CD4-positive, alpha-beta T cell treated with Interleukin-4 for 4 hours (primary cell): ENCODE measurements at places on chromosomes 4 and X.

- DNase-seq: peak; percentile 60
Observed at GRCh38 chrX:149871940-149872339, 9.0 kb upstream of the MAGEA8 start.

DNA sequence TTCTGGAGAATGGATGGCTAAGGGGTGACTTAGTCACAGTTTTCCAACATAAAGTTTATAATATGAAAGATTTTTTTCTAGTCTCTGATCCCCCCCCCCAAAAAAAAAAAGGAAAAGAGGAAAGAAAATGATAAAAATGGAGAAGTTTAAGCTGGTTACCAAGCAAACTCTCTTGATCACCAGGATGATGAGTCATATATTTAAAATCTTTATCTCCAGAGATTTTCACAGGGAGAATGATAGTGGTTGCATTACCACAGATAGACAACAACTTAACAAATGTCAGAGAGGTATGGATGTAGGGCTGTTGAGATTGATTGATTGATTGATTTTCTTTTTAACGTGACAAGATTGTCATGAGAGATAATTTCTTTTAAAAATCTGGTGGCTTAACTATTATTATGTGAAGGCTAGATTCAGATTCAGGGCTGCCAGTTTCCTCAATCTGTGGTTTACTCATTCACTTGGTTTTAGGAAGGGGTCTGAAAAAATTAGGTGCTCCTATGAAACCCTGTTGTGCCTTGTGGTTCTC lies 13.3 kb upstream of the TEX13C start:
- no peak for DNase-seq

DNA sequence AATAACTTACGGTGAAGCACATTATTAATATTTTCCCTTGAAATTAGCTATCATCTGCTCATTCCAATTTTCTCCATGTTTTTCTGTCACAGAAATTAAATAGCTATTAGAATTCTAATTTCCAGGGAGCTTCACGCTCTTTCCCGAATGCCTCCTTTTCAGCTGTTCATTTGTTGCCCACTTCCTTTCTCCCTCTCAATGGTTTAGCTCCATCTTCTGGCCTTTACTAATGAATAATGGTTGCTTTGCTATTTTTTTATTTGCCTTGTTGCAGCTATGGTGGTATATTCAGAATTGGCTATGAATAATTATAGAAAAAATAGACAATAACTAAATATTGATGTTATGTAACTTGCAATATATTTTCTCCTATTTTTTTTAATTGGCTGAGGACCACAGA lies 70.5 kb downstream of the GRIA2 start:
- DNase-seq: no peak

GRCh38 chrX:126580877-126581276 lies 28.3 kb upstream of the DCAF12L1 start:
- DNase-seq: no peak

DNA sequence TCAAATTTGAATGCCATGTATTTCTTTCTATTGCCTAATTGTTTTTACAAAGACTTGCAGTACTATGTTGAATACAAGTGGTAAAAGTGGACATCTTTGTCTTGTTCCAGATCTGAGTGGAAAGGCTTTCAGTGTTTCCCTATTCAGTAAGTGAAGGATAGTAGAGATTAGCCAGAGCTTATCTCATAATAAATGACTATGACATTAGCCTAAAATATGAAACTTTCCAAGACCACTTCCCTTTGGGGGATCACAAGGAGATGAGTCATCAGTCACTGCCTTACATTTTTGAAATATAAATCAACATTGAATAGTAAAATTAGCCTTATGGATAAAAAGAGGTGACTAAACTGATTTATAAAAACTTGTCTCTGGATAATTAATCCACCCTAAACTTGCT lies 554.1 kb upstream of the MAGEB2 start:
- DNase-seq: no peak

DNA sequence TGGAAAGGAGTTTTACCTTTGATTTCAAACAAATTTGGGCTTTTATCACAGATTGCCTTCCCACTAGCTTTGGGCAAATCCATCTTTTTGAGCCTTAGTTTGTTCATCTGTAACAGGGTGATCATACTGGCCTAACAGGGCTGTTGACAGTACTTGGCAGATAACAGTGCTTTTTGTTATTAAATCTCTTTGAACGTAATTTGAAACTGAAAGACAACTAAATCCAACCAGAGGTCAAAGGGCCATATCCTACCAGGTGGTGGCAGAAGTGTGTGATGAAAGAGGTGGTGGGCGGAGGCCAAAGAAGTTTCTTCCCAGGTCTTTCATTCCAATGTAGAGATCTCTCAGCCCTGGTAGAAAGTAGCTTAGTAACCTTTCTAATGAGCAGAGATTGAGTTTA lies 35.2 kb upstream of the TADA2B start:
- DNase-seq: no peak

DNA sequence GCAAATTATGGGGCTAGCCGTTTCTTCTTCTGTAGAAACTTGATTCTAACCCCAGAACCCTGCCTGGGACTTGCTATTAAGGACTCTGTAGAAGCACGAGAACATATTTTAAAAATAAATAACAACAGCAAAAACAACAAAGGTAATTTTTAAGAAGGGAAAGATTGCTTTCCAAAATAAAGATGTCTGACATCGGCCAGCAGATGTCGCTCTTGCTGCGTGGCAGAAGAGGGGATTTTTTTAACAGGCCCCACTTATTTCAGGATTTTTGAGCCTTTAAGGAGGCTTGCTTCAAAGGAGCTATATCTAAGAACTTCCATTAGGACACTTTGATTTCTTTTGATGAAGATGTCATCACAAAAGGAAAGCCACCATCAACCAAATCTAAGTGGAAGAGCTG lies 62.8 kb upstream of the EGFL6 start:
- DNase-seq: peak; percentile 49

GRCh38 chrX:21658746-21659145 lies 616 bp upstream of the KLHL34 start:
- DNase-seq: no peak

DNA sequence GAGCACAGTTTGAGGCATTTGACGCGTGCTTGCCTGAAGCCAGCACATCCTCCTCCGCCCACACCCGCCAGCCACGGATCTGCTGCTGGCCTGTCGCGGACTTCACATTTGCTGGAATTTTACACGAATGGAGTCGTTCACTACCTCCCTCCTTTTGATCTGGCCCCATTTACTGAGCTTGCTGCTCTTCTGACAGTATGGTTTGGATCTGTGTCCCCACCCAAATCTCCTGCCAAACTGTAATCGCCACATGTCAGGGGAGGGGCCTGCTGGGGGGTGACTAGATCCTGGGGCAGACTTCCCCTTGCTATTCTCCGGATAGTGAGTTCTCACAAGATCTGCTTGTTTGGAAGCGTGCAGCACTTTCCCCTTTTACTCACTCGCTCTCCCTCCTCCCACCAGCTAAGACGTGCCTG lies 19.9 kb upstream of the CPLX1 start:
- DNase-seq: no peak

GRCh38 chrX:10939424-10939823 lies 171.7 kb upstream of the HCCS start:
- DNase-seq: no peak

- no peak for DNase-seq
Observed at GRCh38 chr4:6749340-6750171, 33.0 kb upstream of the KIAA0232 start.

GRCh38 chr4:177235026-177235425 lies 74.6 kb upstream of the NEIL3 start:
- no peak for DNase-seq

DNA sequence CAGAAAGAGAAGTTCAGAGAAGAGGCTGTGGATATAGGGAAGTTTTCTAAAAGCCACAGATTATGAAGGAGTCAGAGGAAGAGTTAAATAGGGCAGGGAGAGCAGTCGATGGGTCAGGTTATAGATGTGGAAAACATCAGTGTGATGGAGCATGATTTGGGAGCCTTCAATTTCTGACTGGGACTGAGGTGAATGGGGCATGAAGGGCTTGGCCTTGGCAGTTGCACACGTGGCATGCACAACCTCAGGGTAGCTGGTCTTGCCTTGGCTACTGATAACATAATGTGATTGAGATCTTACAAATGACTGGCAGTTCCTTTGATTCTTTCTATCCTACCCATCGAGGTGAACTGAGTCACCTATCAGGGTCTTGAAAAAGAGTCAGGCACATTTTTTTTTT lies 59.7 kb downstream of the AFM start:
- no peak for DNase-seq

- no peak for DNase-seq
Observed at GRCh38 chrX:13763489-13763888, 28.9 kb downstream of the OFD1 start.

DNA sequence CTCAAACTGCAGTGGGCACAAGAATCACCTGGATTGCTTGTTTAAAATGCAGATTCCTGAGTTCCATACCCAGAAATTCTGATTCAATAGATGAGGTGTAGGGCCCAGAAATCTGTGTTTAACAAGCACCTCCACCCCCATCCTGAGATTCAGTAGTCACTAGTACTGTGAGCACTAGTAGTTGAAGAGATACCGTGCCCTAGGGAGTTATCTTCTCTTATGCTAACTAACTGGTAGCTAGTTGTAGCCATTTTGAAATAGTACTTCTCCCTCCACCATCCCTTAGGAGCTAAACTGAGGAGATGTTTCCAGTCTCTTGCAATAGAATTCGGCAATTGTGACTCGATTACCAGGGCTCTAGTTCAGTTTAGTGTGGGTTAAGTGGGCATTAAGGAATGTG lies 18.4 kb downstream of the KLHL34 start:
- no peak for DNase-seq

DNA sequence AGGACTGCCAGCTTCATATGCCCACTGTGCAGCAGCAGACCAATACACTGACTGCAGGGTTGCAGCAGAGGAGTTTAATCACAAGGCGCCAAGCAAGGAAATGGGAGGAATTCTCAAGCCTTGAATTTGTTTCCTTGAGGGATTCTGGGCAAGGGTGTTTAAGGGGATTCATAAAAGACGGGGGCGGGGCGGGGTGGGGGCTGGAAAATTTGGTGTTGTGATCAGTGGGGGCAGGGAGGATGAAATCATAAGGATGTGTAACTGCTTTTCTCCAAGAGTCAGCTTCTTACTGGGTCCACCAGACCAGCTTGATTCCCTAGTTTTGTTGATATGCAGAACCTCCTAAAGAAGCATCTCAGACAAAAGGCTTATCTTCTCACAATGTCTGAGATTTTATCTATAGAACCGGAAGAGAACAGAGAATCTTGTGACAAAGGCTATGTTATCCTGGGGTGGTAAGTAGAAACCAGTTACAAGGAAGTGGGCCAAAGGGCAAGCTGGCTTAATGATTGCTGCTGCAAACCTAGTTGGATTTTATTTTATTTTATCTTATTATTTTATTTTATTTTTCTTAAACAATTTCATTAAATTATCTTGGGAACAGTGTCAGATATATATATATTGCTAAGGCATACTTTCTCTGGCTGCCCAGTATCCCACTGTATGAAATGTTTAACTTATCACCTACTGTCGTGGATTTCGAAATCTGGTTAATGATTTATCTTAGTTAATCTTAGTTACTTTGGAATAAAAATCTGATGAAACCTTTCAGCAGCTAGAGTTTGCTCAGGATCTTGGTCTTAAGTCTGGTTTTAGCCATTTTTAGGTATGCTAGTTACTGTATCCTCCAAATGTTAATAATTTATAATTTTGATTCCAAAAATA lies 276.4 kb downstream of the RPA4 start:
- no peak for DNase-seq

DNA sequence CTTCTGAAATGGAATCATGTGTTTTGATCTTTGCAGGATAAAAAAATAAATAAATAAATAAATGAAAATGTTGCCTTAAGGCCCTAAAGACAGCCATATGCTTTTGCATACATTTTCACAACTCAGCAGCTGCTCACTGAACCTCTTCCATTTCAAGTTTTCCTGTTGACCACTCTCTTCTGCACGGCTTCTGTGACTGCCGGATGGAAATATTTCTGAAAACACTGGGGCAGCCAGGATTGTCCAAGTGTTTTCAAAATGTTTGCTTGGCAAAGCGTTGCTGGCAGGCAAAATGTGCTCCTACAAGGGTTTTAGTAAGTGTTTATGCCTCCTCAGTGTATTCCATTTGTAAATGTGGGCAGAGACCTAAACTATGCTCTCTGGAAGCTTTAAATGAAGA lies 208.1 kb upstream of the IL1RAPL1 start:
- no peak for DNase-seq

- peak; percentile 47 for DNase-seq
Observed at GRCh38 chr4:86497980-86498862, 95.9 kb upstream of the PTPN13 start.

GRCh38 chr4:180751009-180751408 lies 1492.2 kb upstream of the TENM3 start:
- DNase-seq: no peak

GRCh38 chr4:13386405-13387107 lies 97.6 kb downstream of the RAB28 start:
- DNase-seq: no peak

DNA sequence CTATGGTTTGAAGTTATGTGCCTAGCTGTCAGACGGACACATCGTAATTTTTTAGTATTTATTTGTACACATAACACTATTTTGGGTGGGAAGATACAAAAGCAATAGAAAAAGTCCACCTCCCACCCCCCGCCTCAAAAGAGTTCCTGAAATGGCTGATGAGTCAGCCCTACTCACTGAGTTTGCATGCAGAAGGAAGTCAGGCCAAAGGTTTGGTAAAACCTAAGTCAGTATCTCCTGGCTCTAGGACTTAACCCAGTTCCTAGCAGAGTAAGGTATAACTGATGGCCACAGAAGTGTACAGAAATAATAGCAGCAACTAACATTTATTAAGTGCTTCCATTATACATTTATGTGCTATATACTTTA lies 2.9 kb upstream of the KLHL2 start:
- DNase-seq: no peak

- no peak for DNase-seq
Observed at GRCh38 chr4:2963966-2964471, 648 bp downstream of the GRK4 start.

- DNase-seq: no peak
Observed at GRCh38 chr4:145554691-145555090, 64.5 kb upstream of the MMAA start.

- no peak for DNase-seq
Observed at GRCh38 chr4:179372746-179373145, 1930.5 kb upstream of the AGA start.

DNA sequence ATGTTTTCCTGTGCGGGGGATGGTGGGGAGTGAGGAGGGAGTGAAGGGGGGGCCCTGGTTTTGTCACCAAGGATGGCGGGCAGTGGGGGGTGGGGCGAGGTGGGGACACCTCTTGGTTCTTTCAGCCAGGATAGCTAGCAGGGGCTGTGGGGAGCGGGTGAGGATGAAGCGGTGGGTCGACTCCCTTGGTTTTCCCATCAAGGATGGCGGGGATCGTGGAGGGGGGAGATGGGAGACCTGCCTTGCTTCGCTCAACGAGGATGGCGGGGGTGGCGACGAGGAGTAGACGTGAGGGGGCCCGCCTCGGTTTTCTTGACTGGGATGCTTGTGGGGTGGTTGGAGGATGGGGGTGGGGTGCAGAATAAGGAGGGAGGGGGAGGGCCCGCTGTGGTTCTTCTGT lies 643 bp downstream of the FHL1 start:
- no peak for DNase-seq
